Renal pelvis (tissue), 12 donors: ENCODE measurements at places on chromosomes 16 and 17.

GRCh38 chr16:83561876-83562275, 245.9 kb upstream of the HSBP1 start:
- DNase-seq = peak; percentile 48

- DNase-seq = no peak
Observed at GRCh38 chr17:27244491-27245223, 49.3 kb upstream of the WSB1 start.

DNA sequence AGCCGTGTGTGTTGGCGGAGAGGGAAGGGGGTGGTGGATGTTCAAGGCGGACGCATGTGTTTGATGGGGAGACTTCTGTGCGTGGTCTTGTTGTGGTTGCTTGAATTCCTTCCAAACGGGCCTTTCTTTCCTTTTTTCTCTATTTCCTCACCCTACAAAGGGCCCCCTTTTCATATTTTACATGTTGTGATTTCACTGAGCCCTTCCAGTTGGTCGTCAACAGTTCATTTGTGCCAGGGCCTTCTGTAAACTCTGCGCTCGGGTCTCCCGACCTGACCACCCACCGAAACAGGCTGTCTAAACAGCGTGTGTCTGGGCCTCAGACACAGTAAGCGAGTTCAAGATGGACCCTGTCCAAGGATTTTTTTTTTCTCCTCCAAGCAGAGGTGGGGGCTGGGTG, 228.4 kb downstream of the IRF8 start:
- DNase-seq = no peak

- no peak for DNase-seq
Observed at GRCh38 chr16:20674684-20675487, 22.6 kb downstream of the ACSM1 start.

DNA sequence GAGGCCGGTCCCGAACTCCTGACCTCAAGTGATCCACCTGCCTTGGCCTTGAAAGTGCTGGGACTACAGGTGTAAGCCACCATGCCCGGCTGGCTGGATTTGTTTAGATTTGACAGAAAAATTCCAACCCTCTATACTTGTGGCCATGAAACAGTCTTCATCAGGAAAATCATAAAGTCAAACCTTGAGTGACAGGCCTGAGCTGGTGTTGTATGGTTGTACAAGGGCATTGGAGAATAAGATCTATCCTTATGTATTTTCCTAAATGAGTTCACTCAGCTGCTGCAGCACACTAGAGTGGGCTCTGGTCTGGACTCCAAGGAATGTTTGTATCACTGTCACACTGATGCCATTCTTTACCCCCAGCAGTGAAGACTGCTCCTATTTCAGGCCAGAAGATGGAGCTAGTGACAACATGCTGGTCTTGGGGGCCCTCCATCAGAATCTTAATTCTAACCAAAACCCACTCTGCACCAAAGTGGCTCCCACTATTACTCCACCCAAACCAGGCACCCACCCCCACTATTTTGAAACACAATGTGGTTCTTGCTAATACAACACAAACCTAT, 27.4 kb downstream of the SNX11 start:
- no peak for DNase-seq

DNA sequence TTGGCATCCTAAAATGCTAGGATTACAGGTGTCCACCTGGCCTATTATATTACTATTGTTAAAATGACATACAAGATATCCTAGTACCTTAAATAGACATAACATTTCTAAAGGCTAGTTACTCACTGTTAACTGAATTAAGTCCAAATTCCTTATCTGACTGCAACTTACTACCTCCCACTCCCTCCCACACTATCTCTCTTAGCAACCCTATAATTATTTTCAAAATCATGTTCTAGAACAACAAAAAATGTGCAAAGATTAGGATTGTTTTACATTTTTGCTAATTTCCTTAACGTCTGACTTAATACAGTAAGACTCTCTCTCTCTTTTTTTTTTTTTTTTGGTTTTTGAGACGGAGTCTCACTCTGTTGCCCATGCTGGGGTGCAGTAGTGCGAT, 2.2 kb upstream of the ATF7IP2 start:
- DNase-seq = no peak

DNA sequence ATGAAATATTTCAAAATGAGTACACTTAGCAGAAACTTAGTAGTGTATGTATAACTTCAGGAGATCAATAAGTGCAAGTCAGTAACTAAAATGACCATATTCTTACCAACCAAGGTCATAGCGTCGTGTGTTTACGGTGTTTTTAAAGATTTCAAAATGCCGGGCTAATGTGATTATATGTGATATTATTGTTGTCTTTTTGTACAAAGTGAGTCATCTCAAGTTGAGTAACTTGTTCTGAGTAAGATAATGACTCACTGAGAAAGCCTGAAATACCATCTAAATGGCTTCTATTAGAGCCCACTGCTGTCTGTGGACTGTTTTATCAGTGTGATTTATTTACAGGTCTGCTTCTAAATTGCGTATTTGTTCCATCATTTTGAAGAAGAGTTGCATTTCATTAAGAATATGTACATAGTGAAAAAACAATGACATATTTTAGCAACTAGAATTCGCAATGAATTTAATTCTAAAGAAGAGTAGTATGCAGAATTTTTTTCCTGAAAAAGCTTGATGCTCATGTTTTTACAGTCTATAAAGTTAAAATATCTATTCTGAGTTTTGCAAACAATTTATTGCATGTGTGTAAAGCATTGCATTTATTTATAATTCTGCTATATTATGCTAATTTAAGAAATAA, 12.7 kb downstream of the KRT12 start:
- no peak for DNase-seq

- DNase-seq = no peak
Observed at GRCh38 chr16:56914896-56915295, 17.0 kb upstream of the HERPUD1 start.

- DNase-seq = no peak
Observed at GRCh38 chr17:80997424-80998117, 5.9 kb downstream of the CHMP6 start.

DNA sequence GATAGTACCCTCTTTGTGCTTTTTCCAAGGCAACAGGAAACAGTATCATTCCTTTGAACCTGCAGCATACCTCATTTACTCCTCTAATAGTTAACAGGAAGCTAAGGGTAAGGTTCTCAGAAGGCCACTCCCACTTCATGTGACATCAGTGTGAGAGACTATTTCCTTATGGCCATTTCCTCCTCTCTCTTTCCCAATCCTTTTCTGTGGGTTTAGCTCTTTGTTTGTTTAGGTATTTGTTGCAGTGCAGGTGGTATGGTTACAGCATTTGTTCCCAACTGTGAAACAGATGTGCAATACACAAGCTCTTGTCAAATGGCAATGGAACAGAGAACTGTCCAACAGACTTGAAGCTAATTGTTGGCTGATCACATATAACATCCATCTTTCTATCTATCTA, 14.7 kb downstream of the TMC5 start:
- DNase-seq = peak; percentile 14

GRCh38 chr17:13759518-13760335, 158.0 kb upstream of the HS3ST3A1 start:
- no peak for DNase-seq

GRCh38 chr17:2068031-2068518, 13.2 kb downstream of the HIC1 start:
- no peak for DNase-seq

DNA sequence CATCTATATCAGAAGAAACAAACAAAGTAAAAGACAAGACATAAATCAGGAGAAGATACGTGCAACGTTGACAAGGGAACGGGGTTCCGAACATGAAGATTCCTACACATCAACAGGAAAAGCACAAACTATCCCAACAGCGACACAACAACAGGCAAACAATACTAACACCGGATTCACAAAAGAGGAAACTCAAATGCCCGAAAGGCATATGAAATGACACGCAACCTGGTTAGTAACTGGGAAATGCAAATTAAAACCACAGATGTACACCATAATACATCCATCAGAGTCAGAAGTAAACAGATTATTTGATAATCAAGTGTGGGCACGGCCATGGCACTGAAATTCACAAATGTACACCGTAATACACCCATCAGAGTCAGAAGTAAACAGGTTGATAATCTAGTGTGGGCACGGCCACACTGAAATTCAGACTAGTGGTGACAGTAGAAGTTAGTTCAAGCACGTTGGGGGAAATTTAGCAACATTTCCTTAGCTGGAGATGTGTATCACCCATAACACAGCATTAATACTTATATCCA, 171.9 kb upstream of the RPH3AL start:
- DNase-seq = no peak

DNA sequence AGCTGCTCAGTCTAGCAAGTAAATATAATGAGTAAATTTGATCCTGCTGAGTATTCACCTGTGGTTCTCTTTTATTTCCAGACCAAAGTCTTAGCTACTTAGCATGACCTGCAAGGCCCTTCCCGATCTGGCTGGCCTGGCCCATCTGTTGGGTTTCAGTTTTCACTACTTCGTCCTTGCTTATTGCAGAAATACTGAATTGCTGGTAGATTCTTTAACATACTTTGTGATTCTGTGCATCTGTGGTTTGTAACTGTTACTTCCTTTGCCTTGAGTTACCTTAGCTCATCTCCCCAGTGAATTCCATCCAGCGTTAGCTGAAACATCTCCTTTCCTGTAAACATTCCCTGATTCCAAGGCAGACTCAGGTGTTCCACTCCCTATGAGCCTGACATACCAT, 131.1 kb downstream of the PHKB start:
- DNase-seq = no peak

GRCh38 chr16:78448658-78449271, 349.3 kb downstream of the WWOX start:
- DNase-seq = no peak

DNA sequence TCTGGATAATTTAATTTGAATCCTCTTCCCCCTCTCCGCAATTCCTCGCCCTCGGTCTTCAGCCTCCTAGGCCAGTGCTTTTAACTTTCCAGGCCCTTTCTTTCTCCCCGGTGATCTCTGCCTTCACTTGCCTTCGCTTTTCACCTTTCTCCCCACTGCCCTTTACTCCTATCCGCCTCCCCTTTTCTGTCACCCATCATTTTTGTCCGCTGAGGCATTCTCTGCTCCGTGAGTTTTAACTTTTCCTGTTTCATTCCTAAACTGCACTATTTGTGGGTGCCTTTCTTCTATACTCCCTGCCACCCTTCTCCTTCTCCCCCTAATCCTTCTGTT, 729 bp downstream of the LONP2 start:
- no peak for DNase-seq

DNA sequence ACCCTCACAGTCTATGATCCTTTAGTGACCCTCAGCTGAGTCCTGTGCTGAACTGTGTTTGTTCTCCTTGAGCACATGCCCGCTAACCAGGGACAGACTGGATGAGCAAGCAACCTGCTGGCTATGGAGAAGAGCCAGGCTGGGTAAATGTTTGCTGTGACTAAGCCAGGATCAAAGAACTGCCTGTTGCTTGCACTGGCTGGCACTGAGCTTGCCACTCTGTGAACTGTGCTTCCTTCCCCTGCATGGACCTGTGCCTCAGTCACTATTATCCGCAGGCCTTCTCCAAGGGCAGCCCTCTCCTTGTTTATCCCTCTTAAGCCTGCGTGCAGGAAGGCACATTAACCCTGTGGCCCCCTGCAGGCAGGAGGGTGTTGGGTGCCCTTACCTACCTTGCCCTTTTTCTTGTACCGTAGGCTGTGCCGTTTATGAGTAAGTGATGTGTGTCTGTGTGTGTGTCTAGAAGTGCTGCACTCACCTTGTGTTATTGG, 7.4 kb downstream of the PNPO start:
- DNase-seq = no peak

GRCh38 chr17:40418428-40418706, 671 bp upstream of the TOP2A start:
- no peak for DNase-seq

DNA sequence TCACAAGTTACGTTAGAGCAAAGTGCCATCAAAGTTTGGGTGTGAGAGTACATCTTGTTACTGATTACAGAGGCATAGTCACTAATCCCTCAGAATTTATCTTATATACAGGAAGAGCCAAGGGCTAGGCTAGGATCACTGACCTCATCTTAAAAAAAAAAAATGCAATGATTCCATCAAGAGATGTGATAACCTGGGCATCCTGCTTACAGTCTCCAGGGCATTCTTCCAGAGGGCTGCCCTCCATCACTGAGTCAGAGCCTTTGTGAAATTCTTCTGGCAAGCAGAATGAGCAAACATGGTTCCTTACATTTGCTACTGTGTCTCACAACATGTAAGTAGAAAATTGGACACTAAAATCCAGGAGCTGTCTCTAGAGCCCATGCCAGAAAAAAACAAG, 410.6 kb downstream of the ZFHX3 start:
- no peak for DNase-seq

DNA sequence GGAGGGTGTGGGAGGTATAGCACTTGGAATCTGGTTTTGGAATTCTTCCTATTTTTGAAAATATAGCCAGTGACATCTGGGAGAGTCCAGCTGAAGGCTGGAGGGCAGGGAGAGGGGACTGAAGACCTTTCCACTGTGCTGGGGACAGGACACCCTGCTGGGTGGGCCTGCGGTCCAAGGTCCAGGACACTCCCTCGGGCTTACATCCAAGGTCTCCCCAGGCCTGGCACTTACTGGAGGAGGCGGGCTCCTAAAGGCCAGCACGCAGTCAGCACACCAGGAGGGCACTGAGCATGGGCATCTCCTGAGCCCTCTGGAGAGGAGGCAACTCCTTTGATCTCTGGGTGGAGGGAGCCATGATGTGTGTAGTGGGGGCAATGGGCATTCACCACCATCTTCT, 35.5 kb upstream of the ETV4 start:
- DNase-seq = no peak

DNA sequence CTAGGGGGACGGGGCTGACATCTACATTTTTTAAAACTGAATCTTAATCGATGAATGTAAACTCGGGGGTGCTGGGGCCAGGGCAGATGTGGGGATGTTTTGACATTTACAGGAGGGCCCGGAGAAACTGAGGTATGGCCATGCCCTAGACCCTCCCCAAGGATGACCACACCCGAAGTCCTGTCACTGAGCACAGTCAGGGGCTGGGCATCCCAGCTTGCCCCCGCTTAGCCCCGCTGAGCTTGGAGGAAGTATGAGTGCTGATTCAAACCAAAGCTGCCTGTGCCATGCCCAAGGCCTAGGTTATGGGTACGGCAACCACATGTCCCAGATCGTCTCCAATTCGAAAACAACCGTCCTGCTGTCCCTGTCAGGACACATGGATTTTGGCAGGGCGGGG, 21.4 kb downstream of the ADAM11 start:
- no peak for DNase-seq
